CD4-positive, alpha-beta memory T cell (primary cell): ENCODE measurements at places on chromosomes 5 and 9.

GRCh38 chr5:107894361-107894760, 223.6 kb upstream of the EFNA5 start:
- no peaks in the 10 kb centered on the region for H3K27me3 ChIP-seq
- DNase-seq = no peak
- H3K27ac ChIP-seq = no peak overlapping the region
- no peaks in the 10 kb centered on the region for H3K36me3 ChIP-seq
- no peak overlapping the region for H3K4me3 ChIP-seq
- no peaks in the 10 kb centered on the region for H3K4me1 ChIP-seq

DNA sequence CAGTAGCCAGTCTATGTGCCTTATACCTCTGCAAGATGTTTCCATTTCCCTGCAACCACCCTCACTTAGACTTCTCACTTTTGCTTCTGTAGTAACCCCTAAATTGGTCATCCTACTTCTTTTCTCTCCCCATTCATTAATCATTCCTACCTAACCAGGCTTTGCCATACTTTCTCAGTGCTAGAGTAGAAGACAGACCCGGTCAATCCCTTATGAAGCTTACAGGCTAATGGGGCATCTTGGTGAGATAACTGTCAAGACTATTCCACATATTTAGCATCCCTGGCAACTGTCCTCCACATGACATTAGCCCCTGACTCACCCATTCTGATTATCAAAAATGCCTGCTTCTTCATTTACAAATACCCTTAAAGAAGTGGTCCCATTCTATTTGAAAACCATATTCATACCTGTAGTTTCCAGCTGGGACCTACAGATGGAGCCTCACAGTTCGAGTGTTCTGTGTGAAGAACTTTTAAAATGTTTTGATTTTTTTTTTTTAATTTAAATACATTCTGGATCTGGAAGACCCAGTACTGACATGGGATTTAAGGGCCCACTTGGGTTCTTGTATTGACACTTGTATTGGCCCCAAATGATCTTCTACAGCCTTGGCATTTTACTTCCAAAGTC, 21.0 kb downstream of the F2RL2 start:
- DNase-seq = no peak
- H3K4me3 ChIP-seq = no peak overlapping the region
- peaks cover 24% of the 10 kb centered on the region for H3K36me3 ChIP-seq
- H3K4me1 ChIP-seq = no peaks in the 10 kb centered on the region
- no peak overlapping the region for H3K27ac ChIP-seq
- no peaks in the 10 kb centered on the region for H3K27me3 ChIP-seq

DNA sequence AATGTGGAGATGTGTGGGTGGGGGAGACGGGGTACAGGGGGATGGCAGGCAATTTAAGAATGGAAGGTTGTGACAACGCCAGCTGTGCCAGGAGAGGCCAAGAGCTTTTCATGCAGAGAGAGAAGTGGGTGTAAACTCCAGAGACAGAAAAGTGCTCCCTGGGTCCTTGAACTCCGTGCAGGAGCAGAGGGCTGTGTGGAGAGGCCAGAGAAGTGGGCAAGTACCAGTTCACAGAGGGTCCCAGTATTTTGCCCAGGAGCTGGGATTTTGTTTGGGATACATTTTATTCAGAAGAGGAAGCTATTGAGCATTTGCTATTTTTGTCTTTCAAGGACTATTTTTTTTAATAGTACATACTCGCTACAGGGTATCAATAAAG, 19.5 kb upstream of the TCERG1 start:
- no peak for DNase-seq
- H3K4me1 ChIP-seq = no peaks in the 10 kb centered on the region
- H3K36me3 ChIP-seq = no peaks in the 10 kb centered on the region
- no peak overlapping the region for H3K27ac ChIP-seq
- no peaks in the 10 kb centered on the region for H3K27me3 ChIP-seq

DNA sequence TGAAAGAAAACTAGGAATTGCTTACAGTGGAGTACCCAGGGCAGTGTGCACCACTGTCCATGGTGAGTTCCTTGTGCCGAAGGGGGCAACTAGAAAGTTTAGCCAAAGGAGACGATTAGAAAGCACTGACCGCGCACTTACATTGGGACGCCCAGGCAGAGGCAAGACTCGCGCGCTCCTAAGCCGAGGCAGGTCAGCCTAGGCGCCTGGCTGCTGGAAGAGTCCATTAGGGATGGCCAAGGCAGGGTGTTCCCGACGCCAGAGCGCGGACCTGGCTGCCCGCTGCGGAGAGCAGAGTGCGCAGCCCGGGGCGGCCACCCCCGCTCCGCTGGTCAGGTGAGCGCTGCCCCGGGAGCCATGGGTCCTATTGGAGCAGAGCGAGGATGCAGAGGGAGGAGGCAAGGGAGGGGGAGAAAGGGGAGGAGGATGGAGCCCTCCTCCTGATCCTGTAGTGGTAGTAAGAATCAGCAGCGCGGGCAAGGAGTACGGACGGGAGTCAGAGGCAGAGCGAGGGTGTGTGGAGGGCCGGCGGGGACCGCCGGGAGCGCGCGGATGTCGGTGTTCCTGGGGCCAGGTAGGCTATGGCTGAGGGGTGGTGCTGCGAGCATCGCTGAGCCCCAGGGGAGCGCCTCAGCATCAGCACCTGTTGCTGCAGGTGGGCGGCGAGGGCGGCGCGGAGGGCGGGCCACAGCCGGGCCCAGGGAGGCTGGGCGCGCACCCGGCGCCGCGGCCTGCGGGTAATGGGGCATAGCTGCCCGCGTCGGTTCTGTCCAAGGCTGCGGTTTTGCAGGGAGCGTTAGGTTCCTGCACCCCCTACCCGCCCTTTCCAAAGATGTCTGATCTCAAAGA, at the start of gene ADGRV1:
ADGRV1 (plus strand) TSS at position 454 of the 849 bp plus-strand sequence; CDS start at position 553, 99 bp downstream.
- DNase-seq = no peak
- peaks cover 6% of the 10 kb centered on the region for H3K4me1 ChIP-seq
- H3K27me3 ChIP-seq = peaks cover 8% of the 10 kb centered on the region
- H3K4me3 ChIP-seq = no peak within 1 kb of the TSS
- H3K27ac ChIP-seq = no peak within 1 kb of the TSS

DNA sequence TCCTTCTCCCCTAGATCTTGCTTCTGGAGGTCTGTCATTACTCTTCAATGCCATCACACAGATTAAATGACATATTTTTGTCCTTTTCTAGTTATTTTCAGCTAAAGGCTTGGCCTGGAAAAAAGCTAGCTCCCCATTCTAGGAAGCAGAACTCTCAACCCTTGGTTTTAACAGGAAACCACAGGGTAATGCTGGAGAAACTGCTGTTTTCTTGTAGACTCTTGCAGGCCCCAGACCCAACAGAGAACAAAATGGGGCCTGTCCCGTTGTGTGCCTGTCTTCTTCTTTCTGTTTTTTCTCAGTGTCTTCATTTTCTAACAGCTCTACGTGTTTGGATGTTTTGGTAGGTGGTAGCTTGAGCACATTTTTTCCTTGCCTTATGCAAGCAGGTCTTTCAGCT, 21.5 kb downstream of the DCANP1 start:
- H3K27ac ChIP-seq = no peak overlapping the region
- H3K4me1 ChIP-seq = no peaks in the 10 kb centered on the region
- peaks cover 6% of the 10 kb centered on the region for H3K27me3 ChIP-seq
- no peak overlapping the region for H3K4me3 ChIP-seq
- H3K36me3 ChIP-seq = no peaks in the 10 kb centered on the region

- no peaks in the 10 kb centered on the region for H3K4me1 ChIP-seq
- no peak for DNase-seq
- no peak overlapping the region for H3K27ac ChIP-seq
- no peaks in the 10 kb centered on the region for H3K36me3 ChIP-seq
Measured at GRCh38 chr5:101600614-101601013, 695.5 kb downstream of the SLCO4C1 start.

DNA sequence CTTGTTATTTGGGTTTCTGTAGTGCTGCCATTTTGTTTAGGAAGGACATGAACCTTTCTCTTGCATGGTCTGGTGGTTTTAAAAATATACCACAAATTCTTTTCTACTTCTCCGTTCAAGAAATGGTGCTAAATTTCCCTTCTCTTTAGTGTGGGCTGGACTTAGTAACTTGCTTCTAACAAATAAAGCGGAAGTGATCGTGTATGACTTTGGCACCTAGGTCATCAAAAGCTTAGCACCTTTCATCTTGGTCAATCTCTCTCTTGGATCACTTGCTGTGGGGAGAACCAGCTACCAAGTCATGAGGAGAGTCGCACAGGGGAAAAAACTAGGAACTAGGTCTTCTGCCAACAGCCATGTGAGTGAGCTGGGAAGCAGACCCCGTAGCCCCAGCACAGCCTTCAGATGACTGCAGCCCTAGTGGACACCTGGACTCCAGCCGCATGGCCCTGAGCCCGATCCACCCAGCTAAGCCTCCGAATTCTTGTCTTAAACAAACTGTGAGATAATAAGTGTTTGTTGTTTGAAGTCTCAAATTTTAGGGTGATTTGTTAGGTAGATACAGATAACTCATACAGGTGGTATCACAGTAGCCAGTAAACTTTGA, 87.7 kb upstream of the CKMT2 start:
- H3K4me3 ChIP-seq = no peak overlapping the region
- DNase-seq = no peak
- no peaks in the 10 kb centered on the region for H3K36me3 ChIP-seq
- H3K27me3 ChIP-seq = no peaks in the 10 kb centered on the region

- H3K27ac ChIP-seq = no peak overlapping the region
- H3K27me3 ChIP-seq = no peaks in the 10 kb centered on the region
- no peaks in the 10 kb centered on the region for H3K36me3 ChIP-seq
- no peaks in the 10 kb centered on the region for H3K4me1 ChIP-seq
Measured at GRCh38 chr5:158273035-158273434, 414.1 kb upstream of the CLINT1 start.

DNA sequence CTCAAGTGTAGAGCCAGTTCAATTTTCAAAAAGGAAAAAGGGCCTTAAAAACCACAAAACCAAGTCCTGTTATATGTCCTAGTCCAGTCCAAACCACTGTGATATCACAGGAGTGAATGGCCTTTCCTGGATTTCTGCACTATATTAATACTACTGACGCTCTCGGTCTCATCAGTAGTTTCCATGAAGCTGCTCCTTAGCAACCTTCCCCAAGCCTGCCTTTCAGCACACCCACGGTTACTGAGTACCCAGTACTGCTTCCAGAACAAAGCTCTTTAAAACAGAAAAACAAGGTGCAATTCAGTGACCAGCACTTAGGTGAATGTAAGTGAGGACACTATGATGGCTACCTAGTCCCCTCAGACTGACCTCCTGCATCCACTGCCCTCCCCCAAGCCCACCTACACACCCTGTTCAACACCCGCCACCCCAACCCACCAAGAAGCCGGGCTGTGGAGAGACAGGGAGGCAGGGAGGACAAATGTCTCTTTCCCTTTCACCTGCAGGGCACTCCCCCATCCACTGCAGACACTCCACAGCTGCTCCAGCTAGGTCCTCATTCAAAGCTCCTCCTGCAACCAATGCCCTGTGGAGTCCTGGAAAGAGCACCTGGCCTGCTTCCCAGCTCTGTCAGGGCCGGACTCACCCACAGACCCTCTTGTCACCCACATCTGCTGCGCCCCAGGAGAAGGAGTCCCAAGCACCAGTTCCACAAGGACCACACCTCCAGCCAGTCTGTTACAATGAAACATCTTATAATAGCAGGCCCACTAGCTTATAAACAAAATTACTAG, 25.9 kb downstream of the PSMB7 start:
- no peak overlapping the region for H3K4me3 ChIP-seq
- H3K4me1 ChIP-seq = peaks cover 31% of the 10 kb centered on the region
- H3K27me3 ChIP-seq = no peaks in the 10 kb centered on the region
- DNase-seq = no peak
- peaks cover 12% of the 10 kb centered on the region for H3K36me3 ChIP-seq

- DNase-seq = no peak
- peaks cover 31% of the 10 kb centered on the region for H3K4me1 ChIP-seq
- H3K27me3 ChIP-seq = no peaks in the 10 kb centered on the region
- H3K27ac ChIP-seq = no peak overlapping the region
Measured at GRCh38 chr5:138467711-138468132, 2.4 kb downstream of the EGR1 start.

- H3K4me3 ChIP-seq = no peak overlapping the region
- no peak for DNase-seq
- H3K4me1 ChIP-seq = no peaks in the 10 kb centered on the region
- H3K27me3 ChIP-seq = no peaks in the 10 kb centered on the region
- H3K36me3 ChIP-seq = no peaks in the 10 kb centered on the region
- no peak overlapping the region for H3K27ac ChIP-seq
Measured at GRCh38 chr5:122751293-122751782, 23.5 kb upstream of the SNX2 start.

DNA sequence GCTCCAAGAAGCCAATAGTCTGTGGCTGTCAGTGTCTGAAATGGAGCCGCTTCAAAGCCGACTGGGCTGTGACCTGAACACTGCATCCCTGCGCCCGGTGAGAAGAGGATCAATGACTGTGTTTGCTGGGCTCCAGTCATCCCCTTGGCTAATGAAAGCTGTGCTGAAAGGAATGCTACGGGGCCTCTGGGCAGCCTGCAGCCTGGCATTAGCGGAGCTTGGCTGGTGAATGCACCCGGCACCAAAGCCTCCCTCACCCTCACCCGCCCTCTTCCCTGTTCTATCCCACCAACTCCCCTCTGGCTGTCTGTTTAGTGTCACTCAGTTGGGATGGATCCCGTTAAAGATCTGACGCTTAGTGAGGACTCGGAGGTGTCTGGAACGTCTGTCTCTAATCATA, 355.3 kb downstream of the BNC2 start:
- H3K4me3 ChIP-seq = no peak overlapping the region
- H3K4me1 ChIP-seq = no peaks in the 10 kb centered on the region
- no peak for DNase-seq
- H3K36me3 ChIP-seq = no peaks in the 10 kb centered on the region
- no peak overlapping the region for H3K27ac ChIP-seq
